ENCODE measurements at places on chromosomes 3 and 15.

- no peak for DNase-seq
These were observed 10.0 kb downstream of the CCDC13 start for GRCh38 chr3:42763021-42763420.

- DNase-seq = no peak
These were observed 31.4 kb downstream of the AP4E1 start for GRCh38 chr15:50939911-50940310.

DNA sequence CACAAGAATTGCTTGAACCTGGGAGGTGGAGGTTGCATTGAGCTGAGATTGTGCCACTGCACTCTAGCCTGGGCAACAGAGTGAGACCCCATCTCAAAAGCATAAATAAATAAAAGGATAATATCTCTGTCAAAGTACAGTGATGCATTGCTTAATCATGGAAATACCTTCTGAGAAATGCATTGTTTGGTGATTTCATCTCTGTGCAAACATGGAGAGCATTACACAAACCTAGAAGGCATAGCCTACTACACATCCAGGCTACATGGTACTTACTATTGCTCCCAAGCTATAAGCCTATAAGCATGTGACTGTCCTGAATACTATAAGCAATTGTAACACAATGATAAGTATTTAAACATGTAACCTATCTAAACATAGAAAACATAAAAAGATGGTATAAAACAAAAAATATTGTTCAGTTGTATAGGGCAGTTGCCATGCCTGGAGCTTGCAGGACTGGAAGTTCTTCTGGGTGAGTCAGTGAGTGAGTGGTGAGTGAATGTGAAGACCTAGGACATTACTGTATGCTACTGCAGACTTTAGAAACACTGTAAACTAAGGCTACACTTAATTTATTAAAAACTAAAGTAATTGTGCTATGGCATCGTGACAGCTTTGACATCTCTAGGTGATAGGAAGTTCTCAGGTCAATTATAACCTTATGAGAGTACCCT, 93.6 kb upstream of the SNRPN start:
- no peak for DNase-seq

DNA sequence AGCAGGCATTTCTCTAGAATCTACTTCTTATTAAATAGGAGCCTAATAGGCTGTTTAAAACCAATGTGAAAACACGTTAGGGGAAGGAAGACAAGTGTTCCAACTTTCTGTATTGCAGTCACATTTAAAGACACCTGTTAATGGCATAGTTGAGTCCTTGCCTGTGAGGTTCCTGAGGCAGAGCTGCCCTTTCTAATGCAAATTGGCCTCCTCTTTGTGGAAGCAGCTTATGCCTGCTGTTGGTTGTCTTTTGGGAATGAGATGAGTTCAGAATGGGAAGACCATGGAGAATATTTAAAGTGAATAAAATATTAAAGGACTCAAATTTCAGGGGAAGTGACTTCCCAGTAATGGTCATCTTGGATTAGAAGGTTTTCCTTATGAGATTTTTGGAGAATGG, 51.2 kb downstream of the NEK11 start:
- DNase-seq = no peak

- DNase-seq = no peak
These were observed 38.6 kb downstream of the MGA start for GRCh38 chr15:41698779-41699178.

DNA sequence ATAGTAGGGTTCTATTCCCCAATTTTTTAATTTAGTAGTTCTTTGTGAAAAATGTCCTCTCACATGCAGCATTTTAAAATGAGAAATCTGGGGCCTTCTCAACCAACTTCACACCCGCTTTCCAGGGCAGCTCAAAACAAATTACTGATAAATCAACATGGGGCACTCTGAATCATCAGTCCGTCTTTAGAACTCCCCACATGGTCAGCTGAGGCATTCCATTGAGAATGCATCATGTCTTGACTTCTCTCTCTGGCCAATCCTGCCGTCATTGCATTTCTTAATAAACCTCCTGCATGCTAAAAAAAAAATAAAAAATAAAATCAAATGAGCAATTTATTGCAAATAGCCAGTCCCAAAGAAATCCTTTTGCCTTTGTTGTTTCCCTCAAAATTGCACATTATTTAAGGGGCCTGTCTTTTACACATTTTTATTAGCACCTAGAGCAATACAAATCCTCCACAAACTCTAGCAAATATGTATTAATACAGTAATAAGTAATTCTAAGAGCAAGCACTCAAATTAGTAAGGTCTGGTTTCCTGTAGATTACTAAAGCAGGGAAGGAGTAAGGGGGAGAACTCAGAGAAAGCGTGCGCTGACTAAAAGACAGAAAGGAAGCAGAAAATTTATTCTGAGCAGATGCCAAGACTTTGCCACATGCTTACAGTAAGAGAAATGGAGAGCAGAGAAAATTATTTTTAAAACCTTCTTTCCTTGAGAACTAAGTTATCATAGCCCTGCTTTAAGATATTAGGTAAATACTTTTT, 175.7 kb downstream of the TNIK start:
- no peak for DNase-seq

DNA sequence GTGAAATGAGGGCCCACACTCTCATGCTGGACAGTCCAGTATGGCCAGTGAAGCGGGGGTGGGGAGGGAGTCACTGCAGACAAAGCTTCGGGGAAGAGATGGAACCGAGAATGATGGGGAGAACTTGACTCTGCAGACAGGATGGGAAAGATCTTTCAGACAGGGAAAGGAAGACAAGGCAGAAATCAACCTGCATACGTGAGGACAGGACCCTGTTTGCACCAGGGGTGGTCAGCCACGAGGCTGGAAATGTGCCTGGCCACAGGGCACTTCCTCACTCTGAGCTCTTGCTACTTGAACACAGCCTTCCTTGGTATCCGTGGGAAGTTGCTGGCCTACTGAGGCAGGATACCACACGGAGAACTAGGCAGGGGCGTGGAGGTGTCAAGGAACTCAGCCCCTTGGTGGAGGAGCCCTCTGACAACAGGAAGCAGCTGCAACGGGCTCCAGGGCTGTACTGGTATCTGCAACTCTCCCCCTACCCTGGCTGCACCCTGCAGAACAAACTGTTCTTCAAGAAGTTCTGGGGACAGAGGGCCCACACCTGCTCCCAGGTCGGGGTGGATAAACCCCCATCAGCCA, 9.3 kb upstream of the SRP14 start:
- no peak for DNase-seq

- no peak for DNase-seq
These were observed 631 bp downstream of the UBR1 start for GRCh38 chr15:43105077-43105736.

- DNase-seq = no peak
These were observed 118.2 kb upstream of the THBS1 start for GRCh38 chr15:39462691-39463090.

DNA sequence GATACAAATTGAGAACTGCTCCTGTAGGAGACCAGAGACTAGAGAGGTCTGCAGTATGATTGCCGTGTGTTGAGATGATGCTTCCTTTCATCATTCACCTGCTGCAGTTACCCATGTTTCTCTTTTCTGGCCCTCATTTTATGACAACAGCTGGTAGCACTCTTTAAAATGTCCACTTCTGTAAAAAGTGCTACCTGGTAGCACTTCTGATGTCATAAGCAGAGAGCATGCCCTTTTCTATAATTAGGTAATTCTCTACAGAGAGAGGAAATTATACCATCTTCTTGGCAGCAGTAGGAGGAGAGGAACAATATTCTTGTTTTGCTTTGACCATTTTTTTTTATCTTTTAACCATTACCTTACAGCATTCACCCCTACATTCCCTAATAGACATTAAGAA, 123.8 kb downstream of the PPM1L start:
- no peak for DNase-seq

DNA sequence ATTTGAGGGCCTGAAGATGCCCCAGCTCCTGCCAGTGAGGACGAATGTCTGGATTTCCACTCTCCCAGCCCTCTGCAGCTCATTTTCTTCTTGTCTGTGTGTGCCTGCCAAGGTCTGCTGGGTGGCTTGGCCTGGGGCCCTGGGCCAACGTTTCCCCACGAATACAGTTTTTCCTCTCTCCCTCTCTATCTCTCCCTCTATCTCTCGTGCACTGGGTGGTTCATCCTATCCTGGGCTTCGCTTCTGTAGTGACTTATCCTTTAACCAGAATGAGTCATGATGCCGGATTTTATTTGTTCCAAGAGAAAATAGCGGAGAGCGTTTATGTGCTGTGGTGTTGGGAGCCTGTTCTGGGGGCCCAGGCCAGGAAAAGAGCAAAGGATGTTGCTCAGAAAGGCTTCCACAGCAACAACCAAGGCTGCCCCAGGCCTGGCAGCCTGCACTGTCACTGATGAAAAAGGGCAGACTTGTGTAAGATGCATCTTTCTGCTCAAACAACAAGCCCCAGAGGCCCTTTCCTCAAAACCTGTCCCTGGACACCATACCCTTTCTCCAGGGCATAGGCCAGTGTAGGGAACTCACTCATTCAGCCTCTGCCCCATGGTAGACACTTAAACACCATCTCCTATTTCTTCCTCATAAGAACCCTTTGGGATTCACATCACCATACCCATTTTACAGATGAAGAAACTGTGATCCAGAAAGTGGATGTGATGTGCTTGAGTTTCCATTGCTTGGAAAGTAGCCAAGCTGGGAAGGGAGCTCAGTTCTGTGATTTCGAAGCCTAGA, 47.3 kb downstream of the ITGA11 start:
- DNase-seq = no peak

GRCh38 chr15:70047386-70048197, 50.1 kb downstream of the TLE3 start:
- no peak for DNase-seq

DNA sequence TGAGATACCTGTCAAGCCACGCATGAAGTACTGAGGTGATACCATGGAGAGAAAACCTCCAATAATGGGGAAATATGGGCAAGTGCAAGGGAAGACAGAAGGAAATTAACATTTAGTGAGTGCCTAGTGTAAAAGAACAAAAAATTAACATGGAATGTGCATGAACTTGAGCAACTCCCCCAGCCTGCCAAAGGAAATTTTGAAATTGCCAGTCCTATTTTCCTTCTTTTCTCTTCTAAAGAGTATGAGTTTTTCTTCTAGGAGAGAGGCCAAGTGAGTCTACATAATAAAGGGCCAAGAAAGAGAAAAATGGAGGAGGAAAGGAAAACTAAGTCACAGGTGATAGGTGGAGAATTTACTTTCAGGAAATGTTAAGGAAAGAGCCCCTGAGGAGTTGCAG, 602.4 kb upstream of the MDFIC2 start:
- no peak for DNase-seq

DNA sequence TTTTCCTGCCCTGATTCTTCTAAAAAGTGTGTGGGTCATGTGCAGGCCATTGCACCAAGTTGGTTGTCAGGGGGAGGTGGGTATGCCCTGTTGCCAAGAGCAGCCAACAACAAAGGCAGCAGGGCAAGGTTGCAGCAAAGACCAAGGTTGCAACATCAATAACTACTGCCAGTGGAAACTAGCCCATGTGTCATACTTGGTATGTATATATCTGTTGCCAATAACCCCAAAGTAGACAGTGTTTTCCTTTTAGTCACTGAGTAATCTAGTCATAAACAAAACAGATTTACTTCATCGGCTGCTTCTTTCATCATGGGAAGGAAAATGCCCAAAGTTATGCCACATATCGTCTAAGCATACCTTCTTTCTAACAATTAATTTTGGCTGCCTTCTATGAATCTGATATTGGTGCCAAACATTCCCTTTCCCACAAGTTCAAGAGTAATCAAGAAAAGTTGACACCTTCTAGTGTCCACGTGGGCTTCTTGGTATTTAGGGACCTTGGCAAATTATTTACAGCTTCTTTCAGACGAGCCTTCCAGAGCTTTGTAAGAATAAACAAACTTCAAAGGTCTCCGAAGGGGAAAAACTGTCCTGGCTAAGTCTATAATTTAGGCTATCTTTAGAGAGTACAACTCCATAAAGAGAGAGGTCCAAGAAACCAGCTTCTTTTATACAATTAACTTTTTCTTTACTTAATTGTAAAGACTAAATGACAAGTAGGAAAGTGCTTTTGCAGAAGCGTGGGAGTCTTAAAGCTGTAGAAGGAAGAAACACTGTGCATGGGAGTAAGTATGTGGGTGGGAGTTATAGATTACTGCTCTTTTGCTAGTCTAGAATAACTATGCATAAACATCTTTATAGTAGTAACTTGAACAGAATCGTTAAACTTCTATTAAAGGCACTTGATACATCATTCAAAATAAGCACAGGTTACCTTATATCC, 10.0 kb upstream of the MBNL1 start:
- DNase-seq = no peak

DNA sequence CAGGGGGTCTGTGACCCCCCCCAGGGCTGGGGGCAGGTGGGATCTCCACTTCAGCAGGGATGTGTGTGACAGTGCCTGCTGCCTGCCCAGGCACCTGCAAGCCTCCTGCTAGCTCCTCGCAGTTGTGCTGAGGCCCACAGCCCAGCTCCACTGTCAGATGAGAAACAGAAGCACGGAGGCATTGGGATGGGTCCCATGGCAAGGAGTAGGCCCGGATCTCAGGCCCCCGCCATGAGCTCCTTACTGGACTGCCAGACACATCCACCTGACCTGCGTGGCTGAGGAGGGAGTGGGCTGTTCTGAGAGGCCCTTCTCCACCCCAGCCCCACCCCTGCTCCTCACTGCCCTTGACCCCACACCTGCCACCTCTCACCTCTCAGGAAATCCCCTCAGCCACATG, 18.2 kb upstream of the SKOR1 start:
- no peak for DNase-seq

- no peak for DNase-seq
These were observed 71.4 kb downstream of the KLF13 start for GRCh38 chr15:31397851-31398661.

DNA sequence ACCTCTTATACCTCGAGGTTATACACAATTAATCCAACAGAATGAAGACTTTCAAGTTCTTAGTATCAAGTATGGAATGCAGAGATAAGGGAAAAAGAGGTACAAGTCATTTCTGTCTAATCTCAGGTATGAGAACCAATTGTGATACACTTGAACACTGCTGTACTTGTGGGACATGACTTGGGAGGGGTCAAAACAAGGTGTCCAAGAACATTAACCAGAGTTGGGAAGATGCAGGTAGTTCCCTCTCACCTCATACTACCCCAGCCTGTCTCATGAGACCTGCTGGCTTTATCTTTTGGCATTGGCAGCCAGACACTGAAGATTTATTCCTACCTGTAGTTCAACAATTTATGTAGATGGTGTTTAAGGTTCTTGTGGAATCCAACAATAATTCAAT, 209.7 kb downstream of the NR1D2 start:
- DNase-seq = no peak

DNA sequence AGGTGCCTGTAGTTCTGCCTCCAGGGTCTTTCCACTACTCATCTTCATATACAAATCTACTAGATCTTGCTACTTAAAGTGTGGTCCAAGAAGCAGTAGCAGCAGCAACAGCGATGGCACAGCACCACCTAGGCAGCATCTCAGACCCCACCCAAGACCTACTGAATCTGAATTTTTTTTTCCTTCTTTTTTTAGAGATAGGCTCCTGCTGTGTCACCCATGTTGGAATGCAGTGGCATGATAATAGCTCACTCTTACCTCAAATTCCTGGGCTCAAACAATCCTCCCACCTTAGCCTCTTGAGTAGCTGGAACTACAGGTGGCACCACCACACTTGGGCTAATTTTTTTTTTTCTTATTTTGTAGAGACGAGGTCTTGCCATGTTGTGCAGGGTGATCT, 346.7 kb upstream of the TGFBR2 start:
- DNase-seq = no peak

GRCh38 chr3:10596746-10597448, 91.5 kb upstream of the ATP2B2 start:
- no peak for DNase-seq

- DNase-seq = no peak
These were observed 113.3 kb upstream of the LIPC start for GRCh38 chr15:58318517-58318916.

Data from stimulated activated CD8-positive, alpha-beta memory T cell treated with anti-CD3 and anti-CD28 coated beads, Interleukin-4, amount 100 ng/mL, for 1 hour (primary cell).